ENCODE measurements at places on chromosomes 11 and 22.
A peak's percentile ranks its signal among the peaks of the same experiment; 100 is the strongest.

- DNase-seq, result no peak
Observed at GRCh38 chr11:117017456-117017855, 80.8 kb downstream of the SIK3 start.

GRCh38 chr11:132050577-132051165, 680.3 kb downstream of the NTM start:
- DNase-seq, result no peak

DNA sequence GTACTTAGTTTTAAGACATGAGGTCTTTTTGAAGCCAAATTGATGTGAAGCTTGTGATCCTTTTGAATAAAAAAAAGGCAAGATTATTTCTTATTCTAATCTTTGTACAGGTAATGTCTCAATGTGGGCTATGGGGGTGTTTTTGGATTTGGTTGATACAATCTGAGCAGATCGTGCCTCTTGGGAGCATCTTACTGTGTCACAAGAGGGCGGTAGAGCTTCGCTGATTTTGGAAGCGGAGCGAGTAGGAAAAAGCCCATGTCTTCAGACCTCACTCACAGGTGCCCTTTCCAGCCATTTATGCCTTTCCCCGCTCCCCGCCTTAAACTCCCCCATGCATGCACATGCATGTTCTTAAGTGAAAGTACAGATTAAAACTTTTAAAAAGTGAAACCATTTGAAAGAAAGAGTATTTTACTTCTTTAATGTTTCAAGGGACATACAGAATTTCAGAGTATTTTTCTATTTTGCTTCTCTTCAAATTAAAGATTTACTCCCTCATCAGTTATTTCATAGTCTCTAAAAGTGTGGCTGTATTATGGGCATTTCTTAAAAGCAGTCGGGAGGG, 18.8 kb downstream of the DDX25 start:
- DNase-seq, result peak; percentile 12

- DNase-seq, result no peak
Observed at GRCh38 chr11:113549611-113550578, 74.7 kb upstream of the DRD2 start.

DNA sequence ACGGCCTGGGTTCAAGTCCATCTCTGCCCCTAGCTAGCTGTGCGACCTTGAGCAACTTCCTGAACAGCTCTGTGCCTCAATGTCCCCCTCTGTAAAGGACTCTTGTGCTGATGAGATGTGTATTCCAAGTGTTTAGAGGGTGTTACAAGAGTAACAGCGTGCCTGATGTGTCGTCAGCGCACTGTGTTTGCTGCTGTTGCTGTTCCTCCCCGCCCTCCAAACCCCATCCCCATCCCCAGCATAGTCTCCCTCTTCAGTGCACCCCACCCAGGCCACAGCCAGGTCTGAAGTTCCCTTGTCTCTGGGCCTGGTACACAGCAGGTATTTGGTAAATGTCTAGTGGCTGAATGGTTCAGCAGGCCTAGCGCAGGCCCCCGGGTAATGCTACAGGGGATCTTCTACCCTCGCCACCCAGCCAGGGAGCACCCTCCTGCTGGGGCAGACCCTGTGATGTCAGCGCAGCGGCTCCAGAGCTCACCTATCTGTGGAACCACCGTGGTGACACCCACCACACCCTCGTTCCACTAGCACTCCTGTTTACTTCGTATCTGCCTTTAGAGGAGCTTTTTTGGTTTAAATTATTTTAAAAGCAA, 10.3 kb downstream of the CBX7 start:
- no peak for DNase-seq

- no peak for DNase-seq
Observed at GRCh38 chr11:84310268-84310667, 1024.1 kb upstream of the CCDC90B start.

- DNase-seq, result no peak
Observed at GRCh38 chr11:65880844-65881421, 1.3 kb downstream of the CTSW start.

All from amniotic stem cell (primary cell).